ENCODE measurements at places on chromosomes 7 and 10.

DNA sequence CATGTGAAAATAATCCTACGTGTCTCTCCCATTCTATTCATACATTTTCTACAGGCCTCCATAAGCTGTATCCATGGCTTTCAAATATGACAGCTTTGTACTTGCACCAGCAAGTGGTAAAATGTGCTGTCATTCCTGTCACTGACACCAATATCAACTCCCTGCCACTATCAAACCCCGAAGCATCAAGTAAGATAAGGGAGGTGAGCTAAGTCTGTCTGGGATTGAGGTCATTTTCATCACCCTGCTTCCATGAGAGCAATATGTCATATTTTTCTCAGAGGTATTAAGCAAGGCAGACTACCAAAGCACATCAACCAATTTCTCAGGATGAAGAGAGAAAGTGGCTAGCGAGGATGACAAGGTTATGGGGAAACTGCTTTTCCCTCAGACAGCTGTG is 11.1 kb downstream of the GPR22 start:
- DNase-seq = no peak

DNA sequence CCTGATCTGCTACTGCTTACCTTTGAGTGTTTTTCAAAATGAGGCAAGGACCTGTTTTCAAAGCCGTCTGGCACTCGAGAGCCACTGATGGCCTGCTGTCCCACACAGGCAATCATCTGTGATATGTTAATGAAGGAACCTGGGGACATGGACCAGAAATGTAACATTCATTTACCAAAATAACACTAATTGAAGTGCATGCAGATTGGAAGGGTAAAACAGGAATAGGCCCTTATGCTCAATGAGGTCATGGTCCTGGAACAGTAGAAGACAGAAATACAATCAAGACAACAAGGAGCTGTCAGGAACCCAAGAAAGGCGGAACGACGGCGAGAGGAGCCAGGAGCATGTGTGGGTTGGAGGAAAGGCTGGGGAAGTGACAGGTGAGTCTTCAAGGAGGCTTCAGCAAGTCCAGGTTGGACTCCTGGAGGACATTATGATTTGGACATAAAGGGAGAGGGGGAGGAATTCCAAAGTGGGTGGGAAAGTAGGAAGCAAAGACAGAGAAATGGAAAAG is 28.3 kb downstream of the POLR3A start:
- DNase-seq = no peak

DNA sequence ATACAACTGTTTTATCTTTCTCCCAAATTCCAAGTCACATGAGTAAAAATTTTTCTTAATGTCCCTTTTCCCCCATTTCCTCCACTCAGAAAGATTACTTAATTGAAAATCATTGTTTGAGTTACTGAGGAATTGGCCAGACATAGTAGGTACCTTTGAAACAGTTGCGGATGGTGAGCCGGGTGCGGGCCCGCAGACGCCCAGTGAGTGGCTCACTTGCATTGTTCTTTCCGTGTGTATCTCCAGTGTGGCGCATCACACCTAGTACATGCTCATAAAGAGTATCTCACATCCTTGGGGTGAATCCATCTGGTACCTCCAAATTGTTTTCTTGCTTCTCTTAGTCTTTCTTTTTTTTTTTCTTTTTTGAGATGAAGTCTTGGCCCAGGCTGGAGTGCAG is 14.3 kb downstream of the TRRAP start:
- DNase-seq = no peak

GRCh38 chr10:10294184-10294880 is 723.3 kb upstream of the CELF2 start:
- DNase-seq = no peak

GRCh38 chr10:89301721-89302445 is at the start of gene IFIT2:
IFIT2 (plus strand) TSS chr10:89302046; CDS start chr10:89302124, 78 bp downstream.
- DNase-seq = peak; percentile 11

- no peak for DNase-seq
These were observed 75.2 kb downstream of the TNS3 start for GRCh38 chr7:47506382-47507339.

- no peak for DNase-seq
These were observed 512 bp upstream of the VIM start for GRCh38 chr10:17227367-17228090.

- DNase-seq = no peak
These were observed 180.7 kb downstream of the IMMP2L start for GRCh38 chr7:111381590-111381989.

- DNase-seq = no peak
These were observed 317.2 kb upstream of the FZD8 start for GRCh38 chr10:35959252-35959651.

GRCh38 chr10:87733081-87733480 is 73.4 kb downstream of the PAPSS2 start:
- DNase-seq = no peak

- DNase-seq = no peak
These were observed 741.4 kb upstream of the POT1 start for GRCh38 chr7:125670926-125671572.

GRCh38 chr7:156185076-156185475 is 372.8 kb upstream of the SHH start:
- DNase-seq = no peak

GRCh38 chr10:35420044-35420443 is 83.7 kb downstream of the CCNY start:
- DNase-seq = no peak

- DNase-seq = peak; percentile 25
These were observed 65.7 kb downstream of the VWA2 start for GRCh38 chr10:114304571-114305421.

DNA sequence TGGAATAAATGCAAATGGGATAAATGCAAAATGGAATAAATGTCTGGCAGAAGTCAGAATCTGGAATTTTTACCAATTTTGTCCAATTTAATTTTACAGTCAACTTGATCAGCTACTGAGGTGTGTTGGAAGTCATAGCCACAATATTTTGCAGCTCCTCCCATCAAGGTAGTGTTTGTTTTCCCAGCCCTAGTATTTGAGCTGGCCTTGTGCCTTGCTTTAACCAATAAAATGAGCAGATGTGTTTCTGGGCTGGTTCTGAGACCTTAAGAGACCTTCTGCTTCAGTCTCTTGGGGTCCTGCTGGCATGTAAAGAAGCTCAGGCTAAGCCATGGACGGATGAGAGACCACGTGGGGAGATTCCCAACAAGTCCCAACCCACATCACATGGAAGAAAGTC is 42.7 kb upstream of the RSBN1L start:
- no peak for DNase-seq

GRCh38 chr10:6114805-6115341 is 26.0 kb downstream of the RBM17 start:
- DNase-seq = no peak

DNA sequence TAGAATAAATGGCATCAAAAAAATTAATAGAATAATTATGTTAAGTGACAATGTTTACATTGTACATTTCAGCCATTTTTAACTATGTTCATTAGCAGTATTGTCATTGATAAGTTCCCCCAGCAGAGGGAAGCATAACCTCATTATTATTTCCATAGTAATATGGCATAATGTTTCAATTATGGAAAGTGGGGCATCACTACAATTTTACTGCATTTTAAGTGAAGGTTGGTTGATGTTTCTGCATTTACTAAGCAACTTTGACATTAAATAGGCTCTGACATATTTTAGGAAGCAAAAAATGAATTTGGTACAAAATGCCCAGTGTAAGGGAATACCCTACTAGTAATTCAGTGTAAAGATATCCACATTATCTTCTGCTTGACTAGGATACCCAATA is 218.3 kb downstream of the SEMA3A start:
- DNase-seq = no peak

DNA sequence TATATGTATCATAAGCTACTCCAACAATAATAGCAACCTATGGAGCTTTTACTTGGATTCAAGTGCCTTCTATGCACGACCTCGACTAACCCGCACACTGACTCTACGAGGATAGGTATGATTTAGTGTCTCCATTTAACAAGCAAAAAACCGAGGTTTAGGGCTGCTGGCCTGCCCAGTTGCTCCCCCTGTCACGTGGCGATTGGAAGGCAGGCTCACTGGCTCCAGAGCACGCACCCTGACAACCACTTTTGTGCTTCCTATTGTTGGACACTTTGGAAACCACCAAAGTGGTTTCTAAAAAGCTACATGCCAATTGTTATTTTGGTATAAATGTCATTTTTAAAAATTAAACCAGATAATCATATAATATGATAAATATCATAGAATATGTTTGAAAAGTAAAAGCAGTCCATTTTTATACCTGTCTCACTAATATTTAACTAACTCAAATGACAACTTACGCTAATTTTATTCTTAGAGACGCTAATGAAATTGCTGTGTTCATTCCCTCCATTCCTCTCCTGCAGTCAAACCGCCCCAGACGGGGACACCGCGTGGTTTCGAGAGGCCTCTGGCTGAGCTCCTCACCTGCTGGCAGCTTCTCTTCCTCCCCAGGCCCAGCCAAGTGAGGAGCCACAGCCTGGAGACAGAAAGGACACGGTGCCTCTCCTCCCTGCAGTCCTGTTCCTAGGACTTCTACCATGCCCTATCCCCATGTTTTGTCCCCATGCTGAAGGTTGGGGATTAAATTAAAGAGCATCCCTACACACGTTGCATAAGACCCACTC is 22.2 kb upstream of the RHEB start:
- no peak for DNase-seq

- DNase-seq = no peak
These were observed 377.1 kb upstream of the DPP6 start for GRCh38 chr7:153675131-153675530.

- no peak for DNase-seq
These were observed 132.5 kb downstream of the ITGA8 start for GRCh38 chr10:15587271-15587670.

DNA sequence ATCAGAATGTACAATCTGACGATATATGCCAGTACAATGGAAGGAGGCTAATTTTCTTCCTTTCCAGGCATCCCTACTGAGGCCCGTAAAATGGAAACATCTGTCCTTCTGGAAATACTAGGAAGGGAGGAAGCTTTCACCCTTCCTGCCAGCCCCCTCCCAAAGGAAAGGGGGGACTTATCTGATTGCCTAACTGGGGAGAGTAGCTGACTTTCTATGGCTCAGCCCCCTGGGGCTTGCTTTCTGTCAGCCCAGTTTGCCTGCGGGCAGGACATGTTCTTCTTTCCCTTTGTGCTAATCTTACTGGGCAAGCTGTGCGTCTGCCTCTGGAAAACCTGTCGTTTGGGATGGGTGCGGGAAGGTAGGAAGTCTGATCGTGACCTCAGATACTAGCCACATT is 508.9 kb downstream of the SUGCT start:
- no peak for DNase-seq

DNA sequence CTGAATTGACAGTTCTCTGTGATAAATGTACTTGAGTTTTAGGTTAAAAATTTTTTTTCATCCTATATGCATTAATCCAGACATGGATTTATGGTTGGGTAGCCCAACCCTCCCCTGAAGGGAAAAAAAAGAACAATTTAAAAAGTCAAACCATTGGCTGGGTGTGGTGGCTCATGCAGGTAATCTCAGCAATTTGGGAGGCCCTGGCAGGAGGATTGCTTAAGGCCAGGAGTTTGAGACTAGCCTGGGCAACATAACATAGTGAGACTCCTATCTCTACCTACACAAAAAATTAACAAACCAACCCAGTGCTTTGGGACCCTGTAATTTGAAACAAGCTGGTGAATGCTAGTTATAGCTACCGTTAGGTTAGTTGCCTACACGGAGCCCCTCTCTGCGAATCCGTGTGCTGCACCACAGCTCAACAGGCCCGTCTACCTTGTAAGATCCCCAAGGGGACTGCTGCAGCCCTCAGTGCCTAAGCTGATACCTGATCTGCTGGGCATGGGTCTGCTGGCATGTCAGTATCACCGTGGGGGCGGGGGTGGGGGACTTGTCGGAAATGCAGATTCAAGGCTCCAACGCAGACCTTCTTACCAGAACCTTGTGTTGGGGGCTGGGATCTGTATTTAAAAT is 32.8 kb downstream of the TSPAN14 start:
- no peak for DNase-seq

DNA sequence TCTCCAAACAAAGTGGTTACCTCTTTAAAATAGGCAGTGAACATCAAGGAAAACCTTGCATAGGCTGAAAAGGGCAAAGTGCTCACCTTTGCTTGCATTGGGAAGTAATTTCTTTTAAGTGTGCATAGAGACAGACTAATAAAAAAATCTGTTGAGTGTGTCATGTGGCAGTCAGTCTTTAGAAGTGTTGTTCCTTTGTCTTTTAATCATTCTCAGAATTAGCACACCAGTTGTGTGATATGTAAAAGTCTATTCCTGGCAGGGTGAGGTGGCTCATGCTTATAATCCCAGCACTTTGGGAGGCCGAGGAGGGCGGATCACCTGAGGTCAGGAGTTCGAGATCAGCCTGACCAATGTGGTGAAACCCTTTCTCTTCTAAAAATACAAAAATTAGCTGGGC is 117.0 kb downstream of the INSYN2A start:
- DNase-seq = no peak

DNA sequence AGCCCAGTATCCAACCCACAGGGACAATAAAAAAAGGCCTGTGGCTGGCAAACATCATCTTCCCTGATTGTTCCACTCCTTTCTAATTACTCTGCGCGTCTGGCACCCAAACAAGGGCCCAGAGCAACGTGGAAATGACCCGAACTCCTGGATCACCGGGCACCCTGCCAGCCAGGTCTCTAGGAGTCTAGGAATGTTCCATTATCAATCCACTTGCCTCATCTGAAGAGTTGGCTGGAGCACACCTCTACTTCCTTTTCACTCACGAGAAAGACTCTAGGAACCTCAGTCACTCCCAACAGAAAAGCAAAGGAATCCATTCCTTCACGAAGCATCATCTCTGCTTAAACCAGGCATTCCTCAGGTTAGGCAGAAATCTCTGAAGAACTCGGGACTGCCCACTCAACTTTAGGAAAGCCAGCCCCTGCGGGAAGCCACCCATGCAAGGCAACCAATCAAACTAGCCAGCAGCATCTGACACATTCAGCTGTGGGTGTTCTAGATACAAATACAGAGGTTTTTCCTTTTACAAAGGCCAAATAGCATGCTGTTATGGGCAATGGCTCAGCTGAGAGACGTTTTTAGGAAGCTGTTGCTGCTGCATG is 37.7 kb downstream of the ATXN7L1 start:
- DNase-seq = no peak

GRCh38 chr10:28284126-28284525 is 18.7 kb downstream of the MPP7 start:
- DNase-seq = no peak

DNA sequence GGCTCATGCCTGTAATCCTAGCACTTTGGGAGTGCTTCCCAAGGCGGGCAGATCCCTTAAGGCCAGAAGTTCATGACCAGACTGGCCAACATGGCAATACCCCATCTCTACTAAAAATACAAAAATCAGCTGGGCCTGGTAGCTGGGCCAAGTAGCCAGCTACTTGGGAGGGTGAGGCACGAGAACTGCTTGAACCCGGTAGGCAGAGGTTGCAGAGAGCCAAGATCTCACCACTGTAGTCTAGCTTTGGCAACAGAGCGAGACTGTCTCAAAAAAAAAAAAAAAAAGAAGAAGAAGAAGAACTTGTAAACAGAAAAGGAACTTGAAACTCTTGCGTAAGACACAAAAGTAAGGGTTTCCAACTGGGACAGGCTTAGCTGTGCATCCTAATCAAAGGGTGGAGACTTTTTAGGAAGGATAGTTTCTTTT is 5.6 kb upstream of the IFIT2 start:
- DNase-seq = no peak

- DNase-seq = no peak
These were observed 32.8 kb downstream of the UBTD1 start for GRCh38 chr10:97531401-97531986.

Data from activated T-cell treated with anti-CD3 and anti-CD28 coated beads for 4 hours (primary cell).